ENCODE measurements at places on chromosomes 4 and X.

- DNase-seq: no peak
Observed at GRCh38 chr4:94475794-94476193, 24.1 kb downstream of the PDLIM5 start.

DNA sequence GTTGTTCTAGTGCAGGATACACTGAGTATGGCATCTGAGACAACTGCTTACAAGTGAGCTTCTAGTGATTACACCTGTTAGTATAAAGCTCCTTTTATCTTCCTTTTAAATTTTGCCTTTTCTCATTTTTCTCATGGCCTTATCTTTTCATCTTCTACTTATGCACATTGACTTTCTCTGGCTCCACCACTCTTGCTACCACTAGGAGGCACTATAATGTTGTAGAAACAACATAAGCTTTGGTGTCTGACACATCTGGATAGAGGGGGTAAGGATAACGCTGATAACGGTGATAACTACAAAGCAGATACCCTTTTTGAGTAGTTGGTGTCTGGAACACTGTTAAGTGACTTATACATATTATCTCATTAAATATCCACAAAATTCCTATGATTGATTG lies 187.4 kb upstream of the TEX13C start:
- DNase-seq: no peak

DNA sequence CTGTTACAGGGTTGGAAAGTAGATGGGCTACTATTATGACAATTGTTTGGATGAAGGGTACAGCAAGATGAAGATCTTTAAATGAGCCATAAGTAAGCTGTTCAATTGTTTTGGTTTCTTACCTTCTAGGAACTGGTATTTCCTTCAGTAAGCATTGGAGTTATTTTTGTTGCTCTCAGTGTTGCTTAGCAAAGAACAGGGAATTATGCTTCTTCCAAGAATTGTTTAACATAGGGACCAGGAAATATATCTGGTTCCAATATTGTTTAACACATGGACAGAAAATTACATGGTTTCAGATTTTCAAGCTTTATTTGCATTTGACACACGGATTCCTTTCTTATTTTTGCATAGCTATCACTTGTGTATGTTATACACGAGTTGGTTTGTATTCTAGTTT lies 1999.0 kb downstream of the ARAP2 start:
- DNase-seq: no peak

DNA sequence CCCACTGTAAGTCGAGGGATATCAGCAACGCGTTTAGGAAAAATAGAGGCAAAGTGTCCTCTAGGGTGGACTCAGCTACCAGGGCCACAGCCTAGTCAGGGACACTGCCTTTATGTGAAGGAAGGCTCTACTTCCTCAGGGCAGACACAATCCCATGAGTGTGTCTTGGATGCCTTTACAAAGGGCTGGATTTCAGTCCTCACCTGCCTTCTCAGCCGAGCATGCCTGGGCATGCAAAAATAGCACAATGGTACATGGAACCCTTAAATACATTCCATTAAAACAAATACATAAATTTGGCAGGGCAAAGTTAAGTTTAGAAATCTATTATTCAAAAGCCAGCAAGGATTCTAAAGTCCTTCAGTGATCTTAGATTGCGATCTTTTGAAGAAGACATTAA lies 51.1 kb downstream of the DMD start:
- no peak for DNase-seq

- no peak for DNase-seq
Observed at GRCh38 chr4:138205531-138206233, 36.5 kb downstream of the SLC7A11 start.

DNA sequence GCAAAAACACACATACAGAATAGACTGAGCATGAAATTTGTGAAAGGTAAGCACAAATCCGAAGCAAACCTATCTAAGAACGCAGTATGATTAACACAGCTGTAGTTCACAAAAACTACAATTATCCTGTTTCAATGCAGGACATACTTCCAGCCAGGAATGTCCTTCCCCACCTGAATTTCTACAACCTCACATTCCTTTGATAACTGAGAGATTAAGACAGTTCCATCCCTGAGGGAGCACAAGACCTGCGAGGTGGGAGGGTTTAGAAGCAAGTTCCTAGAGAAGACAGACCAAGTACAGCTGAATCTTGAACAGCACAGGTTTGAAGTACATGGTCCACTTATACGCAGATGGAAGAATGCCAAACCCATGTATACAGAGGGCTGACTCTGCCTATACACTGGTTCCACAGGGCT lies 10.6 kb downstream of the ABCG2 start:
- no peak for DNase-seq

- no peak for DNase-seq
Observed at GRCh38 chr4:137025484-137026059, 506.7 kb downstream of the PCDH18 start.

DNA sequence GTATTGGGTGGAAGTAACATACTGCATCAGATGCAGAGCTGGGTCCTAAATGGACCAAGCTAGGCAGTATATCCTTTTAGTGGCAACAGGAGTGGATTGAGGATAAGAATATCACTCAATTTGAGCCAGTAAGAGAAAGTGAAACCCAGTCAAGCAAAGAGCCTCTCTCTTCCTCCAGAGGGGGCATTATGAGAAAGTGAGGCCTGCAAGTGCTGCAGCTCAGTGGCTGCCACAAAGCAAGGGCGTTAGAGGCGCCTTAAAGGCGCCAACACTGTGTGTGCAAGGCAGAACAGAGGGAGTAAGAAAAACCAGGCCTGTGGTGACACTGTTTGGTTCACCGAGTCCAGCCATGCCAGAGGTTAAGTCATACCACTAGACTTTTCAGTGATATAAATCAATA lies 17.5 kb downstream of the STX18 start:
- peak; percentile 39 for DNase-seq

DNA sequence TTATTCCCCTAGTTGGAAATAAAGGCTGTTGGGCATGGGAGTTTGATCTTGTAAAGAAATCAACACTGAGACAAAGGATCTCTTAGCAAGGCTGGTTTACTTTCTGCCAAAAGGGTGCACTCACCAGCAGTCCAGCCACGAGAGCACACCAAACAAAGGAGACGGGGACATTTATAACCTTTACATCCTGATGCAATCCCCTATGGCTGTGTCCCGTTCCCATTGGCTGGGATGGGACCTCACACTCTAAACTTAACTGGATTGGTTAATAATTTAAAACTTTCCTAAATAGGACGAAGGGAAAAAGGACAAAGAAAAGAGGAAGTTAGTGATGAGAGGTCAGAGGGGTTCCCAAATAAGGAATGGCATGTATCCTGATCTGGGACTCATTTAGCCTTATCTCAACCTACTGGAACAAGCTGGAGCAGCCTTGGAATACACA lies 17.9 kb downstream of the METAP1 start:
- DNase-seq: no peak

DNA sequence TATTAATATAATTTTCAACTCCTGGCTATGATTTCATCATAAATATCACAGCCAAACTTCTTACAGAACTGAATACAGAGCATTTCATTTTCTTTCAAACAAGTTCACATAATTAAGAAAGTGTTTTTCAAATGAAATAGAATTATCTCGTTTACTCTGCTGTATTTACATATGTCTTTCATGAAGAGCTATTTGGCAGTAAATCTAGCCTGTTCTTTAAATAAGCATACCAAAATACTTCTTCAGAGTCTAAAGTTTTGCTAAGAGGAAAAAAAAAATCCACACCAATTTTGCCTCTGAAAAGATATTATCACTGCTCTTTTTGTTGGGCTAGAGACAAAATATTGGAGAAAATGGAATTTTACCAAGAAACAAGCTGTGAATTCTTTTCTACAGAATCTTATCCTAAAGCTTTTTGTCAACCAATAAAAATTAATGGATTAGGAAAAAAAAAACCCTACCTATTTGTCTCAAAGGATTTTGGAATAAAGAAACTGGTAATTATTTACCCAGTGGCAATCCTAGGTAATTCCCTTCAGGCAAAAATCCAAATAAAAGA lies 287.9 kb upstream of the NR3C2 start:
- DNase-seq: no peak

GRCh38 chr4:23390246-23390645 lies 499.6 kb downstream of the PPARGC1A start:
- DNase-seq: no peak

GRCh38 chrX:21528076-21528475 lies 130.1 kb downstream of the KLHL34 start:
- no peak for DNase-seq

GRCh38 chr4:167000141-167000852 lies 234.0 kb downstream of the SPOCK3 start:
- no peak for DNase-seq

DNA sequence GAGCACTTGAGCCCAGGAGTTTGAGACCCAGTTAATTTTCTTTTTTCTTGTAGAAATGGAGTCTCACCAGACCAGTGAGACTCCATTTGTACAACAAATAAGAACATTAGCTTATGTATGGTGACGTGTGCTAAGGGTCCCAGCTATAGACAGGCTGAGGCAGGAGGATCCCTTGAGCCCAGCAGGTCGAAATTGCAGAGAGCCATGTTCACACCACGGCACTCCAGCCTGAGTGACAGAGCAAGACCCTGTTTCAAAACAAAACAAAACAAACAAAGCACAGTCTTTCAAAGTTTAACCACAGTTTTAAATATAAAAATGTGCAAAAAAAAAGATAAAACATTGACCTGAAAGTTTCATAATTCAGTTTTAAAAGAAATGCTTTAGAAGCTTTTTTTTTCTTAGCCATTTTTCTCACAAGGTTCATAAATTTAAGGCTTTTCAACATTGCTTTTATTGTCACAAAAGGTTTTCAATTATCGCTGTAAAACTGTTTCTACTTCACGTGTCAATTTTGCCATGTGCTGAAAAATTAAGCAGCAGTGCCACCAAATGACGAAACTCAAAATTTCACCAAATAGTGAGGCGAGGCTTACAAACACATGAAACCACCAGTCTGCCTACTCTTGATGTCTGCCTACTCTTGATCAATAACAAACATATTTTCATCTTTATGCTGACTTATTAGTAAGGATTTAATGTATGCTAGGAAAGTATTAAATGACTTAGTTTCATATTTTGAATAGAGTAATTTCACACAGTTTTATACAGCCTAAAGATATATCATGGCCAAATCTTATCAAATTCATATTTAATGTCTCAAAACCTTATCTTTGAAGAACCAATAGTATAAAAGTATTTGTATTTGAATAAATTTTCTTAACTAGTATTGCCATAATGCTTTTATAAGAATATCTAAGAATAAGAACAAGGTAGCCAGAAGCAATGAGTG lies 126.3 kb downstream of the NEK1 start:
- DNase-seq: peak; percentile 45

DNA sequence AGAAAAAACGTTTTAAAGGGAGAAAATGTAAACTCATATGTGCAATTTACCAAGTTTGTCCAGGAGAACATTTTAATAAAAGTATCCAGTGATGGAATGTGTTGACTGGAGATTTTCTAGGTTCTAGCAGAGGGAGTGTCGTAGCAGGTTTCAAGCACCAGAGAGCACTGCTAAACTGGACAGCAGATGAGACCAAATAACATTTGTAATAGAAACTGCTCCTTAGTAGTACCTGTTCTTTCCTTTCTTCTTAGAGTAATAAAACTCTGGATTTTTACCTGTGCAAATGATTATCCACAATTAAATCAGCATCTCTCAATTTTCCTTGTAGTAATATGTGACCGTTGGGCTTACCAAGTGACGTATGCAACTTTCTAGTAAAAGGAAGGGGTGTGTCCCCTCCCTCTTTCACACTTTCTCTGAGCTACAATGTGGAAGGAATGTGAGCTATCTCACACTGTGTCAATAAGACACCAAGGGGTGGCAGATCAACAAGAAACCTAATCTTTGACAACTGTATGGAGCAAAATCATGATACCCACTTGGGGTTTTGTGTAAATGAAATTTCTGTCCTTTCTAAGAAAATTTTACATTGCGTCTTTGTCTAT lies 9.5 kb downstream of the HPGDS start:
- DNase-seq: no peak

GRCh38 chr4:77384094-77384493 lies 221.5 kb upstream of the CXCL13 start:
- DNase-seq: no peak

DNA sequence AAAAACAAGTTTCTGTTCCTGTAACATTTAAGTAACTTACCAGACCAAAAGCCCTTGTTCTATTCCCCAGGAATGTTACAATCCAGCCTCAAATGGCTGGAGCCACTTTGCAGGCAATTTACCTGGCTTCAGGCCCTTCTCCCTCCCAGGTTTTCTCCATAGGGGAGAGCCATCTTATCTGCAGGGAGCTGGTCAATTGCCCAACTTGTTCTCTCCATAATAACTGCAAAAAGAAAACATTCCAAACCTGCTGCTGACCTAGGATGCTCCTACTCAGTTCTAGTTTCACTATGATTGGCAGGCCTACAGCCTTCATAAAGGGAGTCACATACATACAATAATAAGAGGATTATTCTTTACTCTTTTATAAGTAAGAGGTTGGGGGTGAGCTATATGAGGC lies 670.7 kb downstream of the PCDH7 start:
- no peak for DNase-seq

DNA sequence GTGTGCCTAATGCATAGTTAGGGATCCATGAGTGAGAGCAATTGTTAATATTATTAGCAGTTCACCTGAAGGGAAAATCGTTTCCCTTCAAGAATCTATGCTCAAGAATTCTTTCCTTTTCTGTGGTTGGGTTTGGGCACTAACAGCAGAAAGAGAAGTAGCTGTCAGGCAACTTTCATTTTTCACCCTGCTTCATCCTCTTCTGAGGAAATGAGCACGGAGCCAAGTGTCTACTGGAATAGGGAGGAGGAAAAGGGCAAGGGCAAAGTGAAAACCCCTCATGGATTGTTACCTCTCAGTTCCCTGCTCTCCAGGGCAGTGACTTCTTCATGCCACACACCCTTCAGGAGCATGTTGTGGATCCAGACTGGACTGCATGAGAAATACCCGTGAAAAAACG lies 2.6 kb upstream of the HPGDS start:
- DNase-seq: no peak

- DNase-seq: no peak
Observed at GRCh38 chr4:104919406-104919805, 227.3 kb upstream of the TET2 start.

DNA sequence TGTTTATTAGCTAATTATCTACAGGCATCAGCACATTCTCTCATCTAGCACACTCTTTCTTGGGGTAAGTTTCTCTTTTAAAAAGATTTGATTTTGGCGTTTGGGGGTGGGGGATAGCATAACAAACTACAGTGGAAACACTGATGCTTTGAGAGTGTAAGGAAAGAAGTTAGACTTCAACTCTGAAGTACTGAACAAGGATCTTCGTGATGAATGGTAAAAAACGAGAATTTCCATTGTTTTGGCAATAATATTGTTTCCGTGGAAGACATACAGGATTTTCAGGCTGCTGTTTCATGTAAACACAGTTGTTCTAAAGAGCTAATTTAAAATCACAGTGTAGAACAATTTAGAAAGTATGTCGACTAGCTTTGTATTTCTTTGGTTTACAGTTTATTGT lies 451 bp downstream of the LPAR4 start:
- no peak for DNase-seq

DNA sequence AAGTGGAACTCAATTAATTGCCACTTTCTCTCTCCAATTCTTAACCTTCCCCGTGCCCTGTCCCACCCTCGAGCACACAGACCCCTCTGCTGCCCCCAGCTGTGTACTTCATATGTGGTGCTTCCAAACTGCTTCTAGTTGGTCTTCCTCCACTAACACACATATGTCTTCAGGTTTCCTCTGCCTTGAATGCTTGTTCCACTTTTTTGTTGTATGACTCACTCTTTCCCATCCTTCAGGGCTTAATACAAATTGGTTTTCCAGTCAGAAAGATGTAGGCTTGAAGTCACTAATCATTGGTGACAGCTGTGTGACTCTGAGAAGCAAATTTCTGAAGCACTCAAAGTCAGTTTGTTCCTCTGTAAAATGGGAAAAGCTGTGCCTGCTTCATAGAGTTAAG lies 30.6 kb downstream of the TRIM2 start:
- DNase-seq: no peak

GRCh38 chrX:134911348-134911747 lies 79.4 kb upstream of the SMIM10 start:
- no peak for DNase-seq
